T-helper 2 cell treated with Interferon-gamma antibody and Interleukin-4, amounts not matched to agents 5 μg/mL and 100 μg/mL, for 36 hours (primary cell): ENCODE measurements at places on chromosomes 3 and 15.

GRCh38 chr3:31534065-31534425, 1.3 kb downstream of the STT3B start:
- peak overlapping the region; percentile 99 for H3K4me3 ChIP-seq
- peak overlapping the region; percentile 93 for H3K27ac ChIP-seq
- peaks cover 39% of the 10 kb centered on the region for H3K4me1 ChIP-seq
- H3K27me3 ChIP-seq: no peaks in the 10 kb centered on the region
- peaks cover 38% of the 10 kb centered on the region for H3K36me3 ChIP-seq

- no peaks in the 10 kb centered on the region for H3K36me3 ChIP-seq
- DNase-seq: no peak
- H3K4me3 ChIP-seq: no peak overlapping the region
- no peak overlapping the region for H3K27ac ChIP-seq
These were observed 15.4 kb upstream of the GMNC start for GRCh38 chr3:190877925-190878324.

DNA sequence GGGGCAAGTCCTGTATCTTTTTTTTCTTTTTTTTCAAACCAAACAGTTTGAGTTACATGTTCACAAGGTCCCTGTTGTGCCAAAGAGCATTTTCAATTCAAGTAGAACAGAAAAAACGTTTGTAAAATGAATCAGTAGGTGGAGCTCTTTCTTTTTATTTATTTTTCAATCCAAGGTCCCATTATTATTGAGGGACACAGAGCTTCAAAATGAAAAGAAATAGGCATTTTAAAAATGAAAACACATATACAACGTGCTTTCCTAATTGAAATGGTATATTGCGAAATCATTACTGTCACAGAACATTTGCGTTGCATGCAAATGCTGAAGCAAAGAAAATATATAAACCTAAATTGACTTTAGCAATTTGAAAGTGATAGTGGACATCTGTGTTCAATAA, 711.0 kb downstream of the MECOM start:
- no peaks in the 10 kb centered on the region for H3K27me3 ChIP-seq
- DNase-seq: no peak
- no peak overlapping the region for H3K27ac ChIP-seq
- no peaks in the 10 kb centered on the region for H3K36me3 ChIP-seq
- H3K4me1 ChIP-seq: no peaks in the 10 kb centered on the region
- H3K4me3 ChIP-seq: no peak overlapping the region

GRCh38 chr15:77461486-77461885, 40.8 kb downstream of the HMG20A start:
- H3K36me3 ChIP-seq: peaks cover 22% of the 10 kb centered on the region
- DNase-seq: no peak

DNA sequence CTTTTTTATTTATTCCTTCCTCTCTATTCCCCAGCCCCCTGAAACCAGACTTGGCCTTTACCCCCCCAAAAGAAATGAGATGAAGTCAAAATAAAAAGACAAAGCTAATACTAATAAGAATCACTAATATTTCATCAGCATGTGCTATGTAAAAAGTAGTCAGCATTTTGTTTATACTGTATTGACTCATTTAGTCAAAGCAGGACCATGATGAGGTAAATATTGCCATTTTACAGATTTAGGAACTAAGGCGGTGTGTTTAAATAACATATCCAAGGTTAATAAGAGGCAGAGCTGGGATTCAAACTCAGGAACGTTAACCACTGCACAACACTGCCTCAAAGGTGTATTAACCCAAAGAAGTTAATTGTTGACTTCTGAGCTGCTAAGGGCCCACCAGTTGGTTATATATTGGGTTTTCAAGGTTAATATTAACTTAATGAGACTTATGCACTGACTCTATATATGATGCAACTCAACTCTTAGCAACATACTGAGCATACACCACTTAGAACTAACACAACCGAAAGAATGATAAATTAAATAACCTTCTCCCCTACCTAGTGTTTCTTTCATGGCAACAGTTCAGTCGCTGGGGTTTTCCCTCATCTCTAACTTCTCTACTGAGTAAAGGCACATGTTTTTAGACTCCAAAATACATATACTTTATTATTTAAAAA, 34.7 kb downstream of the FOXP1 start:
- no peaks in the 10 kb centered on the region for H3K27me3 ChIP-seq
- no peak overlapping the region for H3K4me3 ChIP-seq
- no peak overlapping the region for H3K27ac ChIP-seq
- H3K4me1 ChIP-seq: peaks cover 2% of the 10 kb centered on the region
- no peaks in the 10 kb centered on the region for H3K36me3 ChIP-seq

GRCh38 chr3:175428466-175428865, 569.3 kb downstream of the NAALADL2 start:
- no peaks in the 10 kb centered on the region for H3K27me3 ChIP-seq
- DNase-seq: no peak
- H3K4me1 ChIP-seq: no peaks in the 10 kb centered on the region
- H3K27ac ChIP-seq: peak overlapping the region; percentile 22
- no peak overlapping the region for H3K4me3 ChIP-seq

- H3K27ac ChIP-seq: no peak overlapping the region
- H3K27me3 ChIP-seq: peaks cover 72% of the 10 kb centered on the region
- H3K4me1 ChIP-seq: peaks cover 55% of the 10 kb centered on the region
- no peak for DNase-seq
These were observed 3.3 kb upstream of the HES1 start for GRCh38 chr3:194132465-194133286.

- no peak overlapping the region for H3K4me3 ChIP-seq
- H3K36me3 ChIP-seq: no peaks in the 10 kb centered on the region
- no peaks in the 10 kb centered on the region for H3K4me1 ChIP-seq
- no peak overlapping the region for H3K27ac ChIP-seq
These were observed 222.4 kb upstream of the LRIG1 start for GRCh38 chr3:66723231-66723630.

- no peak overlapping the region for H3K4me3 ChIP-seq
- H3K4me1 ChIP-seq: no peaks in the 10 kb centered on the region
- no peak for DNase-seq
- H3K27me3 ChIP-seq: no peaks in the 10 kb centered on the region
- no peak overlapping the region for H3K27ac ChIP-seq
- H3K36me3 ChIP-seq: no peaks in the 10 kb centered on the region
These were observed 200.0 kb downstream of the ZNF385D start for GRCh38 chr3:21551019-21551418.

- no peak for DNase-seq
- H3K27ac ChIP-seq: no peak overlapping the region
- no peaks in the 10 kb centered on the region for H3K36me3 ChIP-seq
- no peaks in the 10 kb centered on the region for H3K4me1 ChIP-seq
- H3K4me3 ChIP-seq: no peak overlapping the region
- no peaks in the 10 kb centered on the region for H3K27me3 ChIP-seq
These were observed 15.4 kb downstream of the IGSF10 start for GRCh38 chr3:151445273-151446001.

DNA sequence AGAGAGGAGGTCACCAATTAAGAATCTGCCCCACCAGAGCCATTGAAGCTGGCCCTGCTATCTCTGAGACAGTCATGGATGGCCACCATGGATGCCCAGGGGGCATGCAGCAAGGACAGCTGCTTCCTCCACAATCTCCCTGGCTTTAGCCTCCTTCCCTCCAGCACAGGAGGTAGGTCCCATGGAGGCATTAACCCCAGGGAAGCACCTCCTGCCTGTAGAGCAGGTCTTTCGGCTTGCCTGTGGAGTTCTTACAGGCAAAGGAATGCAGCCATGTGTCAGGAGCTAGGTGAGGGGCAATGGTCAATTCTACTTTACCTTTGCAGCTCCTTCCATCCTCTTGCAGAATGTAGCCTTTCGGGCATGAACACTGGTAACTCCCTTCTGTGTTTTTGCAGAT, 93.8 kb downstream of the DUT start:
- H3K36me3 ChIP-seq: no peaks in the 10 kb centered on the region
- peaks cover 2% of the 10 kb centered on the region for H3K4me1 ChIP-seq
- H3K27me3 ChIP-seq: peaks cover 3% of the 10 kb centered on the region
- no peak for DNase-seq
- no peak overlapping the region for H3K27ac ChIP-seq

DNA sequence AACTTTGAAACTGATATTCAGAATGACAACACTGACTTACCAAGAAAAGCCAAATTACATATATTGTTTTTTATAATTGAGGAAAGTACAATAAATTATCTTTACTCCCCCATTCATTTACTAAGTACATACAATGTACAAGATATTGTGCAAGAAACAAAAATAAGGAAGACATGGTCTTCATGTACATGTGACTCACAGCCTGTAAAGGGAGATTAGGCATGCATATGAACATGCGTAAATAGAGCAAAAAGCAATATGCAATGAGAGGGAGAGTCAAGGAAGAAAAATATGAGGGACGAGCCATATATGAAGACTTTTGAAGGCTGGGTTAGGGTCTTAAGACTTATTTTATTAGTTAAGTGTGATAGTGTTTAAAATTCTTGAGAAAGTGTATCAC, 258.4 kb downstream of the GBE1 start:
- no peaks in the 10 kb centered on the region for H3K36me3 ChIP-seq
- H3K4me1 ChIP-seq: no peaks in the 10 kb centered on the region
- H3K4me3 ChIP-seq: no peak overlapping the region
- H3K27me3 ChIP-seq: no peaks in the 10 kb centered on the region

DNA sequence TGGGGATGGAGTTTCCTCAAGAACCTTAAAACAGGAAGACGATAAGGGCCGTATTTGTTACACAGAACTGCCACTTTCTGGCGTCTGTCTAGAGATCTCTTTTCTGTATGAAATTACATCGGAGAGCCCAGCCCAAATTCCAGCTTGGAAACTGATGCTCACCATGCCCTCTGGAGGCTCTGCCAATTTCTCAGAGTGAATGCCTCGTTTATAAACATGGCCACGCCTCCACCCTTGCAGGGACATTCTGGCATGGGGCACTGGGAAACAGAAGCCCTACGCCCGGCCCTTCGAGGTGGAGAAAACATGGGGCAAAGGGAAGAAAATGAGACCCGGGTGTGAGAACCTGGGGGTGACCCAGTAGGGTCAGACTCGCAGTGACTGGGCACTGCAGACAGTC, 53.4 kb upstream of the SEC13 start:
- no peak overlapping the region for H3K4me3 ChIP-seq
- no peaks in the 10 kb centered on the region for H3K4me1 ChIP-seq
- no peak overlapping the region for H3K27ac ChIP-seq
- no peaks in the 10 kb centered on the region for H3K36me3 ChIP-seq

GRCh38 chr3:71389911-71390573, 193.5 kb downstream of the FOXP1 start:
- H3K4me1 ChIP-seq: peaks cover 52% of the 10 kb centered on the region
- DNase-seq: peak; percentile 26
- H3K27me3 ChIP-seq: no peaks in the 10 kb centered on the region
- peaks cover 3% of the 10 kb centered on the region for H3K36me3 ChIP-seq

GRCh38 chr3:53069422-53070068, 23.7 kb upstream of the SFMBT1 start:
- H3K36me3 ChIP-seq: no peaks in the 10 kb centered on the region
- no peak overlapping the region for H3K27ac ChIP-seq
- H3K4me3 ChIP-seq: no peak overlapping the region

- no peak overlapping the region for H3K27ac ChIP-seq
- H3K36me3 ChIP-seq: no peaks in the 10 kb centered on the region
- no peak overlapping the region for H3K4me3 ChIP-seq
- no peak for DNase-seq
These were observed 880.3 kb upstream of the GBE1 start for GRCh38 chr3:82641701-82642100.

- no peak overlapping the region for H3K4me3 ChIP-seq
- no peak for DNase-seq
- H3K27me3 ChIP-seq: peaks cover 3% of the 10 kb centered on the region
- H3K4me1 ChIP-seq: no peaks in the 10 kb centered on the region
- H3K36me3 ChIP-seq: no peaks in the 10 kb centered on the region
- no peak overlapping the region for H3K27ac ChIP-seq
These were observed 103.3 kb downstream of the SMAD6 start for GRCh38 chr15:66805202-66805885.

DNA sequence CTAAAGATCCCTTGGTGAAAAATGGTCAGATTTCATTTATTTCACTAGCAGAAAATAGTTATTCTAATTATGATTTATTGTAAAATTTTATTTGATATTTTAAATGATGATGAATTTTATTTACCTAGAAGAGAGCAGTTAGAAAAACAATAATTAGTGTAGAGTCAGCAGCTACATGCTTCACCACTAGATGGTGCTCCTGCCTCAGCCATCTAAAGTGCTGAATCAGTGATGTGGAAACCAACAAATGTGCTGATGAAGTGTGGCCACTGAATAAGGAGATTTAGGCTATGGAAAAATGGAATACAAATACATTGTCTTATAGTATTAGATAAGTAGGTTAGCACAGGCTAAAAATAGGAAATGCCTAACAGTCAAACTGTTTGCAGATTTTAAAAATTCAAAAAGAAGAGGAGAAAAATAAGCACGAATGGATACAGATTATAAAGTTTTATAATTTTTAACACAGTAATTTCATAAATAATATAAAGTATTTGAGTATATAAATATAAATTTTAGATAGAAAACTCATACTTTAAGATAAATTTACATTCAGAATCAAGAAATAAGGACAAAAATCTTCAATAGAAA, 109.8 kb downstream of the PPP2R3A start:
- H3K27ac ChIP-seq: no peak overlapping the region
- H3K36me3 ChIP-seq: no peaks in the 10 kb centered on the region
- peaks cover 6% of the 10 kb centered on the region for H3K27me3 ChIP-seq
- no peak overlapping the region for H3K4me3 ChIP-seq
- peak; percentile 43 for DNase-seq

GRCh38 chr3:143166376-143166775, 46.8 kb downstream of the CHST2 start:
- H3K27me3 ChIP-seq: no peaks in the 10 kb centered on the region
- H3K4me3 ChIP-seq: no peak overlapping the region
- H3K36me3 ChIP-seq: peaks cover 7% of the 10 kb centered on the region

- no peaks in the 10 kb centered on the region for H3K36me3 ChIP-seq
- peaks cover 12% of the 10 kb centered on the region for H3K4me1 ChIP-seq
- H3K27ac ChIP-seq: no peak overlapping the region
- no peaks in the 10 kb centered on the region for H3K27me3 ChIP-seq
These were observed 63.2 kb downstream of the HCN4 start for GRCh38 chr15:73305331-73306211.

GRCh38 chr3:111593666-111594065, 1.5 kb downstream of the ZBED2 start:
- peak overlapping the region; percentile 79 for H3K27ac ChIP-seq
- peaks cover 81% of the 10 kb centered on the region for H3K36me3 ChIP-seq
- H3K4me1 ChIP-seq: peaks cover 68% of the 10 kb centered on the region
- no peak for DNase-seq
- H3K27me3 ChIP-seq: no peaks in the 10 kb centered on the region

DNA sequence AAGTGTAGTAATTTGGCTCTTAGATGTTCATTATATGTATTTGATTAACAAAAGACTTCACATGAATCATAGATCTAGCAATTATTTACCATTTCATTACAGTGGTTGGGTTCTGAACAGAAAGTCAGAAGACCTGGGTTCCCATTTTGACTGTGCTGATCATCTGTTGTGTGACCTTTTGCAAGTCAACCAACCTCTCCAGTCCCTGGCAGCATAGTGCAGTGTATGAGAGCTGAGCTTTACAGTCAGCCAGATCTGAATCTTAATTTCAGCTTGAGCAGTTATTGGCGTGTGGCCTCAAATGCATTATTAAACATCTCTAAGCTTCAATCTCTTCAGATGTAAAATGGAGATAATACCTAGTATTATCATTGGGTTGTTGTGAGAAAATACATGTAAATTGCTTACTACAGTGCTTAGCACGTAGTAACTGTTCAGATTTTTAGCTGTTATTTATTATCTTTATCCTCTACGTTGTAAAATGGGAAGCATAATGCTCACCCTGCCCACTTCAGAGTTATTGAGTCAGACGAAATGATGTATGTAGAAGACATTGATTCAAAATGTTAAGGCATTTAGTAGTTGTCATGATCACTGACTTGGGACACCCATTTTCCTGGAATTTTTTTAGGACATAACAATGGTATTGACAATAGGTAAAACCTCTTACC, 104.0 kb downstream of the KLHL25 start:
- H3K27me3 ChIP-seq: no peaks in the 10 kb centered on the region
- peak overlapping the region; percentile 99 for H3K27ac ChIP-seq
- H3K4me1 ChIP-seq: peaks cover 73% of the 10 kb centered on the region
- DNase-seq: peak; percentile 73
- H3K36me3 ChIP-seq: peaks cover 51% of the 10 kb centered on the region
- H3K4me3 ChIP-seq: peak overlapping the region; percentile 97
